ENCODE measurements at places on chromosomes 5 and 9.
A peak's percentile ranks its signal among the peaks of the same experiment; 100 is the strongest.

- DNase-seq, result no peak
These were observed 79.8 kb downstream of the MROH2B start for GRCh38 chr5:40991168-40991980.

GRCh38 chr5:81080809-81081460, 120.8 kb downstream of the RASGRF2 start:
- DNase-seq, result no peak

- DNase-seq, result peak; percentile 48
These were observed 167.5 kb downstream of the CDK5RAP2 start for GRCh38 chr9:120412425-120412951.

- no peak for DNase-seq
These were observed 27.5 kb upstream of the GABBR2 start for GRCh38 chr9:98736226-98736625.

GRCh38 chr5:66338828-66339227, 194.7 kb downstream of the SREK1 start:
- DNase-seq, result no peak

- DNase-seq, result no peak
These were observed 75.1 kb upstream of the RANBP6 start for GRCh38 chr9:6090277-6091210.

DNA sequence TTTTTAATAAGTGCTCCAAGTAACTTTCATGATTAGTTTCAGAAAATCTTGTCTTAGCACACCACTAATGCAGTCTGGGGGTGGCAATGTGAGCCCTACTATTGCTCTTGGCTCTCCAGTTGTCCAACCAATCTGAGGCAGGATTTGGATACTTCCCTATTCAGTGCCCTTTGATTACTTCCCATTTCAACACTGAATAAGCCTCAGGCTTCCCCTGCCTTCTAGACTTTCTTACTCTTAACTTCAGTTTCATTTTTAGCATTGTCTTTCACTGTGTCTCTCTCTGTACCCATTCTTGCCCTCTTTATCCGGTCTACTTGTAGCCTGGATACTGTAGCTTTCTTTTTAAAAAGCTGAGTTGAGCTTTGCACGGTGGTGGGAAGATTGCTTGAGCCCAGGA, 186.1 kb downstream of the C9orf152 start:
- no peak for DNase-seq

DNA sequence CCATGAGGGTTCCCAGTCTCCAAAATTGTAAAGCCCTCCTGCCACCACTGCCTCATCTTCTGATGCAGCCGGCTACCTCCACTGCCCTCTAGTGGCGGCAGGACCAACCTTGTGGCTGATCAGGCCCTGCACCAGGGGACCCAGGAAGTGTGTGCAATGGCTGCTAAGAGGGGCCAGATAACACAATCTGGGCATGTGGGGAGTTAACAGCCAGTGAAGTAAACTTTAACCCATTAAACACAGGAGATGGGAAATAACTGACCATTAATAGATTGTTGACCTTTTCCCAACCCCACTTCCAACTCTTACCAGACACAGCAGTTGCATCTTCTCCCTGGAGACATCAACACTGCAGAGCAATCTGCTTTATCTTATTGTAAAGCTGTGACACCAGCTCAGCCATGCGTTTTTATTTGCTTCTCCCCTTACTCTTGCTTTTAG, 63.3 kb downstream of the FREM1 start:
- peak; percentile 8 for DNase-seq

DNA sequence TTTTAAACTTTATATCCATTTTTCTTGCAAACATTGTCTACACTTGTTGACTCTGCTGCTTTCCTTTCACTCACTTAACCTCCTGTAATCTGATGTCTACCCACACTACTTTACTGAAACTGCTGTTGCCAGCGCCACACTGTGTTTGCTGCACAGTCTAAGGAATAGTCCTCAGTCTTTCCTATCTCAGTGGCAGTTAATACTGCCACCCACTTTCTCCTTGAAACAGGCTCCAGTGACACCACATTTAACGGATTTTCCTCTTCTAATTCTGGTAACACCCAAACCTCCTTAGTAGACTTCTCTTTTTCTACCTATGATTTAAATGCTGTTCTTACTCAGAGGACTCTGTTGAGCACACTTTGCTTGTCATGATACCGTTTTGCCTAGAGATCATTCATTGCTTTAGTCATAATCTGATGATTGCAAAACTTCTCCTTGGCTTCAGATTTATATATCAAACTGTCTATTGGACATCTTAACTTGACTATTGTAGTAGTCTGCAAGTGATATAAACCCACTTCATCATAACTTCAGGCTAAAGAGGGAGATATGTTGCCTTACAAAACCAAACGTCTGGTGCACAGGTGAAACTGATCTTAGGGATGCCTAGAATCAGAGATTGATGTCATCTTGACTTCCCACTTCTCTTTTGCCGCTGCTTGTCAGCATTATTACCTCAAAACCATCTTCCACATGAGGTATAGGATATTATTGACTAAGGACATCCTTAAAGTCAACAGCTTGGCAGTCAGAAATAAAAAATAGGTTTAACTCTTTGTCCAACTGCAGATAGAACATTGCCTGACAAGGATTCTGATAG, 94.1 kb downstream of the CDC42SE2 start:
- no peak for DNase-seq

- DNase-seq, result no peak
These were observed 76.0 kb upstream of the CD180 start for GRCh38 chr5:67272453-67273130.

- DNase-seq, result no peak
These were observed 766 bp upstream of the LRRC26 start for GRCh38 chr9:137170486-137171148.

DNA sequence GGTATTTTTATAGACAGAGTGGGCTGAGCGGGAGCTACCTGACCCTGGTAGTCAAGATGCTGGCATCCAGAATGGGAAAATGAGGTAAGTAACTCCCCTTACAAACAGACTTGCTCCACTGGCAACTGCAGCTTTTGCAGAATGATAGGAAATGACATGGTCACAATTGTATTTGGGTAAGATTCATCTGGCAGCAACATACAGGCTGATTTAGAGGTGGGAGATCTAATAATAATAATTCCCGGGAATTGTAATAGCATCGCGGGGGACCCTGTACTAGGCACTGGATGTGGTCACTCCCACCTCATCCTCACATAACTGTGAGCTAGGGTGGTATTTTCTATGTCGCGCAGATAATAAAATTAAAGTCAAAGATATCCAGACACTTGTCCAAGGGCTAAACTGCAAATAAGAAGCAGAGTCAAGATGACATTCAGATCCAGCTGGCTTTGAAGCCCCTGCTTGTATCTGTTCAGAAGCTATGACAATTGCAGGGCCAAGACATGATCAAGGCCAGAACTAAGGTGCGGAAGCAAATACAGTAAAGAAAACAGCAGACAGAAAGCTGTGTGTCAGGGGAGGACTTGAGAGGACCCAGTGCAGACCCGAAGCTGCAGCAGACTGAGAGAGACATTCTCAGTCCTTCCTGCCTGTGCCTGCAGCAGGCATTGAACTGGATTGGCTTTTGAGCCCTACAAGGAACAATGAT, 507.2 kb downstream of the BNC2 start:
- no peak for DNase-seq

DNA sequence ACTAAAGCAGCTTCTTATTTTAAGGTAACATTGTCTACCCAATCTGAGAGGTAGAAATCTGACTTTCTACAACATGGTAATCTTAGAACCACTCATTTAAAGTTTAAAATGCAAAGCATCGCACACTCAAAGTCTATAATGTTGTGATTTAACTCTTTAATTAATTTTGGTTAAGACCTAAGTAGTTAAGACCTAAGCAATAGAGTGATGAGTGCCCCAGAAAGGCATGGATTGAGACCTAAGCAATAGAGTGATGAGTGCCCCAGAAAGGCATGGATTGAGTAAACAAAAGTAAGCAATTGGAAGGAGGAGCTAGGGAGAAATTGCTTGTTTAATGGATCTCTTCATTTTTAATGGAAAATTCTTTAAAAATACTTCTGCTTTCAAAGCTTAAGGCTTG, 86.8 kb downstream of the NLN start:
- DNase-seq, result no peak

DNA sequence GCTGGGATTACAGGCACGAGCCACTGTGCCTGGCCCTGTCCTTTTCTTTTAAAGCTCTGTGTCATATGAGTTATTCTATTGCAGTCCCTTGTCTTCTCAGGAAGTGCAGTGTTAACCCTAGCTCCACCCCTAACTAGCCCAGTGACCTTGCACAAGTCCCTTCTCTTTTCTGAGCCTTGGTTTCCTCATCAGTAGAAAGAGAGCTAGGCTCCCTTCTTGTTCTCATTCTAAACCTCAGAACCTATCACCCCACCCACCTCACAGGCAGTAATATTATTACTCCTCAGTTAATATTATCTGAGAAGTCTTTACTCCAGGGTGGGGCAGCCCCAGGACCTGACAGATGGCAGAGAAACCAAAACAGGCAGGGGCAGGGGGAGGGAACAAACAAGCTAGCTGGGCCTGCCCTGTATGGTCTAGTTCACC, 7.2 kb downstream of the CYFIP2 start:
- DNase-seq, result no peak

- DNase-seq, result no peak
These were observed 125.5 kb downstream of the ENC1 start for GRCh38 chr5:74514888-74515551.

Data from GM04504 (cell line).